ENCODE measurements at places on chromosomes 1 and 21.

DNA sequence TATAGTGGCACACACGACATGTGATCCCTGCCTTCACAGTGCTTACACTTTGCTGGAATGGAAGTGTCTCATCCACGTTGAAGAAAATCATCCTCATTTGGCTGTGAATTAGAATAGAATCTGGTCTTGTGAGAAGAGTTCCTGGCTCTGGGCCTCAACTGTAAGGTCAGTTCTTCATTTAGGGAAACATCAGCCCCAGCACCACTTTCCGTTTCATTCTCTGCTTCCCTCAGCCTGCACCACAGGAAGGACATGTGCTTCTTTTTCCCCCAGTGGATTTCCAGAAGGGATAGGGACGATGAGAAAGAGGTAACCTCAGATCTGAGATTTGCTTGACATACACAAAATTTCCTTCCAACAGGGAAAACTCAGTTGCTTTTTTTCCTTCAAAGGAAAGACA, 3.7 kb upstream of the ALX3 start:
- DNase-seq = no peak

- DNase-seq = no peak
Observed at GRCh38 chr1:108054396-108054795, 89.4 kb upstream of the VAV3 start.

- DNase-seq = no peak
Observed at GRCh38 chr1:223242382-223242955, 99.4 kb upstream of the TLR5 start.

DNA sequence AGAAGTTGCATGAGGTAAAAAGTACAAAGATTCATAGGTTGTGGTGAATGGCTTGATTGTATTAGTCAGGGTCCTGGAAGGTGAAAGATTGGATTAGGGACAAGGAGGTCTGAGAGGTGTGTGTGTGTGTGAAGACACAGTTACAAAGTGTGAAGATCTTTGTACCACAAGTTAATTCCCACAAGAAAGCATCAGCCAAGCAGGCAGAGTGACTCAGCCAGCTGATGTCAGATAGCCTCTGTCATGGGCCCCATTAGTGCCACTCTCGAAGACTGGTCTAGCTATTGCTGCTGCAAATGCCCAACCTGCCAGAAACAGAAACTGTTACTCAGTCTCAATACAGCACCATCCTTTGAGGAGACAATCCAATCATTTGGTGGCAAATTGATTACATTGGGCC, 96.5 kb downstream of the DTL start:
- DNase-seq = no peak

GRCh38 chr1:111769517-111770146, 13.9 kb downstream of the DDX20 start:
- DNase-seq = peak; percentile 64

DNA sequence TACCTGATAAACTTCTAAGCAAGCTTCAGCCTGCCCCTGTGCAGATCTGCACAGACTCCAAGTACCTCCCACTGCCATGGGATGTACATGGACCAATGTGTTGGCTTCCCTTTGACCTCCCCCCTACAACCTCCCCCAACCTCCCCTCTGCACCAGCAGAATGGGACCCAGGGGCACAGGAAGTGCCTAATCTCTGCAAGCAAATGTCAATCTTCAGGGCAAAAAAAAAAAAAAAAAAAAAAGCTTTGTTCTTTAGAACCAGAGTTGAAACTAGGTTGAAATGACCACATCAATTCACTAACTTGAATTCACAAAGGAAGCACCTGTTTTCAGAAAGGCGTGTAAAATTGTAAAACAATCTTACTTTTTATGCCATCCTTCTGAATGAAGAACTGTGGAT, 53.9 kb upstream of the TIAM1 start:
- DNase-seq = no peak

- no peak for DNase-seq
Observed at GRCh38 chr1:202007805-202008489, 2.4 kb upstream of the ELF3 start.
